ENCODE measurements at places on chromosomes 1 and 21. TPM values are rescaled to one million over a fixed set of nuclear protein-coding genes. Genes with fewer than 3 reads are reported as not detected.

Gene SLC16A4
- total RNA-seq = 1.6 TPM

- peak overlapping the region; percentile 81 for H3K27ac ChIP-seq
- no peak overlapping the region for H3K4me3 ChIP-seq
- H3K27me3 ChIP-seq = no peaks in the 10 kb centered on the region
These were observed 55.2 kb upstream of the PALMD start for GRCh38 chr1:99590578-99591209.

GRCh38 chr1:240235521-240236288, 144.0 kb downstream of the FMN2 start:
- H3K27me3 ChIP-seq = no peaks in the 10 kb centered on the region
- no peak for DNase-seq
- no peak overlapping the region for H3K27ac ChIP-seq

GRCh38 chr1:90319918-90320317, 325.0 kb downstream of the ZNF326 start:
- H3K4me3 ChIP-seq = no peak overlapping the region
- H3K27ac ChIP-seq = no peak overlapping the region
- DNase-seq = no peak
- H3K27me3 ChIP-seq = no peaks in the 10 kb centered on the region
- no peaks in the 10 kb centered on the region for H3K4me1 ChIP-seq
- no peaks in the 10 kb centered on the region for H3K36me3 ChIP-seq

- no peaks in the 10 kb centered on the region for H3K36me3 ChIP-seq
- no peak overlapping the region for H3K4me3 ChIP-seq
- H3K27me3 ChIP-seq = peaks cover 19% of the 10 kb centered on the region
- no peak for DNase-seq
- no peak overlapping the region for H3K27ac ChIP-seq
These were observed 1.2 kb downstream of the BMP8B start for GRCh38 chr1:39787468-39787867.

GRCh38 chr1:198657550-198658064, 18.8 kb downstream of the PTPRC start:
- DNase-seq = no peak
- no peak overlapping the region for H3K27ac ChIP-seq
- H3K36me3 ChIP-seq = no peaks in the 10 kb centered on the region
- no peaks in the 10 kb centered on the region for H3K27me3 ChIP-seq
- no peak overlapping the region for H3K4me3 ChIP-seq

DNA sequence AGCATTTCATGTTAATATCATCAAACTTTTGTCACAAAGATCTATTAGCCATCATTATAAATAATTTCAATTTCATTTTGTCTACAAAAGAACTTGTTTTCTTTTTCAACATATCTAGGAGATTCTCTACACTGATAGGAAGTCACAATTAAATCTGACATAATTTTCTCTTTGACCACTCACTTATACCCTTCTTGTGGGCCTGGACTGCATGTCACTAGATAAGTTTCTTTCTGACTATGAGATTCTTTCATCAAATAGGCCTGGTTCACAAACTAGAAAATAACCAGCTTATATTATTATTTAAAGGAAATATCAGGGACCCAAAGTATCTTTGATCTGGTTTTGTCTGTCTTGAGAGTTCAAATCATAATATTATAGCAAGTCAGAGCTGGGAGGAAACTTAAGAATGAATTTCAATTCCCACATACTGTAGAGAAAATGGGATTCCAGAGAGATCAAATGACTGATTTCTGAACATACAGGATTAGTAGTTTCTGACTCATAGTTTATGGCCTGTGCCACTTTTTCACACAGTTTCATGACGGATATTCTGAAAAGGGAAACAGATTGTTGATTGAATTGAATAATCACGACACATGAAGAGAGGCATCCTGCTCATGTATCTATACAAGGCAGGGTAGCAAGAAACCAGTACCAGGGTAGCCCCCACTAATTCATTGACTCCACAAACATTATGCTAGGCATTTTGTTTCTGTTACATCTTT, 355.8 kb downstream of the GPATCH2 start:
- H3K4me3 ChIP-seq = no peak overlapping the region
- no peaks in the 10 kb centered on the region for H3K4me1 ChIP-seq
- H3K27ac ChIP-seq = no peak overlapping the region
- no peak for DNase-seq

GRCh38 chr1:181135815-181136737, 47.6 kb downstream of the IER5 start:
- no peaks in the 10 kb centered on the region for H3K36me3 ChIP-seq
- no peaks in the 10 kb centered on the region for H3K27me3 ChIP-seq
- H3K4me1 ChIP-seq = peaks cover 23% of the 10 kb centered on the region
- no peak for DNase-seq
- H3K27ac ChIP-seq = no peak overlapping the region
- H3K4me3 ChIP-seq = no peak overlapping the region

All from heart left ventricle (tissue), 16 donors.